ENCODE measurements at places on chromosomes 6 and 20.

DNA sequence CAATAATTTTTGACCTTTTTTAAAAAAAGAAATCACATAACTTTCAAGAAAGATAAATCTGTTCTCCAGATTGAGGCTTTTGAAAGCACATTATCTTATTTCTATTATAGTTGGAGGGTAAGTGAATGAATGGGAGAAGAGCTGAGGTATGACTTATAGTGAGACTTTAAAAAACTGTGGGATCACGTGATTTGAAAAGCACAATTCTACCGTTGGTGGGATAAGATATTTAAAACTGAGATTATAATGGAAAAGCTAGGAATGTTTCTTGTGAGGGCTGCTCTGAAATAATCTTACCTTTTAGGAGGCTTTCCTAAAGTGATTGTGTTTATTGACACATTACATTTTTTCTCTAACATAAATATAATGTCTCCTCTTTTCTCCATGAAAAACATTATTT is 9.5 kb upstream of the OPN5 start:
- DNase-seq: no peak

- DNase-seq: no peak
Measured at GRCh38 chr6:168885751-168886742, 367.6 kb downstream of the THBS2 start.

DNA sequence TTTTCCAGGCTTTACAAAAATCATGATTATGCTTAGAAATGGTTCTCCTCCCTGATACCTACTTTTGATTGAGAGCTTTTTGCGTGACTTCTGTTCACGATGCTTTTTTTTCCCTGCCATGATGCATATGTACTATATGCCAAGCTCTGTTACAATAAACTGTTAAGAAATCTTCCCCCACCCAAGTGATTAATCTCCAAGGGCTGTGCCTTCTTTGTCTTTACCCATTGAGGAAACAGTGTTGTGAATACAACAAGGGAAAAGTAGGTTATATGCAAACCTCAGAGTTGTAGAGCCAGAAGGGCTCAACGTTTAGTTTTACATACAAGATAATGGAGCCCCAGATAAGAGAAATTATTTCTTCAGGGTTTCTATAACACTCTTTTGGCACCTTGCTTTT is 34.1 kb upstream of the MYLK2 start:
- DNase-seq: no peak

DNA sequence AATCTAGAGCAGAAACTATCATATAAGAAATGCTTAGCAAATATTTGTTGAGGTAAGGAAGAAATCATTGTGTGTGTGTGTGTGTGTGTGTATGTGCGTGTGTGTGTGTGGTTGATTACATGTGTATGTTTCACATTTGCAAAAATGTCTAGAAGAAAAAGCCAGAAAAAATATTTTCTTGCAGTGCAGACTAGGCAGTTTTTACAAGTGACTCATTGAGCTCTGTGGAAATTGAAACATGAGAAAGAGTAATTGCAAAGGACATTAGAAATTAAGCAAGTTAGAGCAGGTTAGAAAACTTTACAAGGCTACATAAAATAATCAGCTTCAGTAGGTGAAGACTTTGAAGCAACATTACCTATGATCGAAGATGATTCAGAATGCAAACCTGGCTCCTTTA is 669.0 kb upstream of the EYS start:
- DNase-seq: no peak

DNA sequence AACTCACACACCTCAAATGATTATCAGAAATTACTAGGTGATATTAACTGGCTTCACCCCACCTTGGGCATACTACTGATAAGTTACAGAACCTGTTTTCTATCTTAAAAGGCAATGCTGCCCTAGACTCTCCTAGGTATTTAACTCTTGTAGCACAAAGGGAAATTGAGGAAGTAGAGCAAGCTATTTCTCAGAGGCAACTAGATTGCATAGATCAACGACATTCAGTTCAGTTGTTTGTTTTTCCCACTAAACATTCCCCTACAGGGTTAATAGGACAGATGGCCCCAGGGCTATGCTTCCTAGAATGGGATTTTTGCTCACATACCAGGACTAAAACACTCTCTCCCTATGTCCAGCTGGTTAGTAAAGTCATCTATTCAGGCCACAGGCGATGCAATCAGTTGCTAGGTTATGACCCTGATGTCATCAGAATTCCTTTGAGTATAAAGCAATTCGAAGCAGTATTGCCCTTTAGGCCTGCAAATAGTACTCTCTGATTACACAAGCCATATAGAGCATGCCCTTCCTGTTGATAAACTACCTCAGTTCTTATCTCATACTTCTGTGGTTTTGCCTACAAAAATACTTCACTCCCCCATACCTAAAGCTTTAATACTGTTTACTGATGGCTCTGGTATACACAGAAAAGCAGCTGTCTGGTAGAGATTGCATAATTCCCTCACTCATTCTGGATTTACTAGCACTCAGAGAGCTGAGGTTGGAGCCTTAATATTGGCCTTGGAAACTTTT is 67.4 kb upstream of the ASCC3 start:
- no peak for DNase-seq

GRCh38 chr6:149895048-149895590 is 2.8 kb downstream of the RAET1E start:
- DNase-seq: peak; percentile 87

DNA sequence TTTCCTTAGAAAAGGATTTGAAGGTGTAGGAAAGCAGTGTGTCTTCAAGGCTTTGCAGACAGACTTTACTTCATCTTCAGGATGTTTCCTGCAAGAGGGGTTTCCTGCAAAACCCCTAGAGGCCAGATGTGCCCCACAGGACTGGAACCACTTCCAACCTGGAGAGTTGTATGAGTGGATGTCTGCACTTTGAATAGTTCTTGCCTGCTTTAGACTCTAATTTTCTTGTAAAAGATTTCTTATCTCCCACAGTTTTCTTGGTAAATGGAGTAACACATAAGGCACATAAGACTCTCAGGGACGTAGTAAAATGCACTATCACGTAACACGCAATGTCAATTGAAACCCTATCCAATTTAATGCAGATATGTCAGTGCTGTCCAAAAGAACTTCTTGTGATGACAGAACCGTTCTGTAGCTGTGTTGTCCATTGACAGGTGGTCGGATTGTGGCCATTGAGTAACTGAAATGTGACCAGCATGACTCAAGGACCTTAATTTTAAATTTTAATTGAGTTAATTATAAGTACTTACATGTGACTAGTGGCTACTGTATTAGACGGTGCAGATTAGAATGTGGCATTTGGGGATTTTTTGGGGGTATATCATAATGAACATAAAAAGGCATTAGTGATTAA is 118.7 kb downstream of the JARID2 start:
- DNase-seq: no peak

- DNase-seq: no peak
Measured at GRCh38 chr20:50259705-50260478, 69.3 kb downstream of the CEBPB start.

- DNase-seq: no peak
Measured at GRCh38 chr6:25369433-25370177, 90.4 kb downstream of the CARMIL1 start.

GRCh38 chr6:131948692-131949619 is 2.2 kb downstream of the CCN2 start:
- DNase-seq: peak; percentile 80

GRCh38 chr6:81304466-81304865 is 448.0 kb downstream of the TENT5A start:
- no peak for DNase-seq

DNA sequence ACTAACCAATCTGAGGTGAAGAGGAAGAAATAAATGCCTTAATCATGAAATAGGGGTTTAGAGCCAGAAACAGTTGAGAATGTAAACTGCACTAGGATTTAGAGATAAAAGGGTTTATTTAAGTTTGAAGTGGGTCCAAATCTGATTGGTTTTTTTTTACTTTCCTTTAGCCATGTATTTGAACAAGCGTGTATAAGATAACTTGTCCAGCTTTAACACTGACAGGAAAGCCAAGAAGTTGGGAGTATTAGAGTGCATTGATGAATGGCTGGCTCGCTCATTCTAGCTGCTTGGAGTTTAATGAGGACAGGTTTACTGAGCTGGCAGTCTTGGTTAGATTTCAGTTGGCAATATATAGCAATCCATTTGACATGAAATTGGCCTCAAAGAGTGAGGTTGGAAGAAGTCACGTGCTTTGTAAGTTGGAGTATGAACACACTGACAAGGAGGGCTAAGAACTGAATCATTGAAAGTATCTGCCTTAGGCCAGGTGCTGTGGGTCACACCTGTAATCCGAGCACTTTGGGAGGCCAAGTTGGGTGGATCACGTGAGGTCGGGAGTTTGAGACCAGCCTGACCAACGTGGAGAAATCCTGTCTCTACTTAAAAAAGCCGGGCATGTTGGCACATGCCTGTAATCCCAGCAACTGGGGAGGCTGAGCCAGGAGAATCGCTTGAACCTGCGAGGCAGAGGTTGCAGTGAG is 13.7 kb downstream of the SRSF3 start:
- DNase-seq: peak; percentile 45

DNA sequence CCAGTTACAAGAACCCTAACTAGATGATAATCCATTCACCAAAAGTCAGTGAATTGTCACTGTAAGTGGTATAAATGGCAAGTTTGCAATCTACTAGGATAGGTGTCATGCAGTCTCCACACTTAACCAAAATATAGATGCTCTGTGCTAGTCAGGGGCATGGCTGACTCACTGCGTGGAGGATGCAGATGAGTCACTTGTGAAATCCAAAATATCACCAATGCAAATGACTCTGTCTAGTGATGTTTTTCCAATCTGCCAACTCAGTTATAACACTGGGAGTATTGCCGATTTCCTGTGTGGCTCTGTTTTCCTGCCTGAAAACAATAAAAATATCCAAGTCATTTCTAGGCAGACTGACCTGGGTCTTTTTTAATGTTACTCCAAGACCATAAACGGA is 47.8 kb upstream of the NRSN1 start:
- no peak for DNase-seq

- no peak for DNase-seq
Measured at GRCh38 chr6:142561511-142562265, 259.9 kb downstream of the ADGRG6 start.

- no peak for DNase-seq
Measured at GRCh38 chr20:32513031-32513866, 71.9 kb downstream of the NOL4L start.

DNA sequence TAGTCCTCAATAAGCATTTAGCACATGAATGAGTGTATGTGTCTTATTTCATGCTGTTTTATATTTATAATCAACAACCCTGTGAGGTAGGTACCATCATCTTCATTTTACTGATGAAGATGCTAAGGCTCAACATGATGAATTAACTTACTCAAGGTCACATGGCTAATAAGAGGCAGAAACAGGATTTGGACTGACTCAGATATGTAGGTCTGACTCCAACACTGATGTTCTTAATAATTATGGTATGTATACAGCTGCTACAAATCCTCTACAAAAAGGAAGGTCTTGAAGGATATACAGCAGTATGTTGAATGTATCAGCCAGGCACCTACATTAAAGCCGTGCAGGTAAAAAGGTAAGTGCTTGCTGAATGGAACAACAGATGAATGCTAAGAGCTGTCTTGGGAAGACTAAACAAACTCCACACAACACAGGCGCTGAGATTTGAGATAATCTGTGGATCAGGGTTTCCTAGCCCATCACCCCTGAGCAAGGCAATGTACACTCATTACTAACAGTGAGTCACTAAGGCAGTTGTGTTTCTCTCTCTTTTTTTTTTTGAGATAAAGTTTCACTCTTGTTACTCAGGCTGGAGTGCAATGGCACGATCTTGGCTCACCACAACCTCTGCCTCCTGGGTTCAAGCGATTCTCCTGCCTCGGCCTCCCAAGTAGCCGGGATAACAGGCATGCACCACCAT is 31.9 kb downstream of the TTI1 start:
- no peak for DNase-seq

DNA sequence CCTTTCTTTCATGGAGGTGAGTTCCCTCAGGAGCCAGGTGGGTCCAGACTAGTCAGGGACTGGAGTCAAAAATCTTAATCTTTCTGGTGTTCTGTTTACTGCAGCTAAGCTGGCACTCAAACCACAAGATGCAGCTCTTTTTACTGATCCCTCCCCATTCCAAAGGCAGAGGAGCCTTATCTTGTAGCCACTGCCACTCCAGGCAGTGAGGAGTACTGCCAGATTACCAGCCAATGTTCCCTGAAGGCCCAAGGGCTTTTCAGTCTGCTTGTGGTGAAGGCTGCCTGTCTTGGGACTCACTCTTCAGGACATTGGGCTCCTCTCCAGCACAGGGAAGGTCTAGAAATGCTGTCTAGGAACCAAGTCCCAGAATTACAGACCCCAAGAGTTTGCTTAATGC is 490.4 kb upstream of the ADGRB3 start:
- DNase-seq: no peak

GRCh38 chr6:18264923-18265377 is 620 bp upstream of the DEK start:
- DNase-seq: no peak

GRCh38 chr20:3674447-3674846 is 7.4 kb downstream of the ADAM33 start:
- DNase-seq: no peak

DNA sequence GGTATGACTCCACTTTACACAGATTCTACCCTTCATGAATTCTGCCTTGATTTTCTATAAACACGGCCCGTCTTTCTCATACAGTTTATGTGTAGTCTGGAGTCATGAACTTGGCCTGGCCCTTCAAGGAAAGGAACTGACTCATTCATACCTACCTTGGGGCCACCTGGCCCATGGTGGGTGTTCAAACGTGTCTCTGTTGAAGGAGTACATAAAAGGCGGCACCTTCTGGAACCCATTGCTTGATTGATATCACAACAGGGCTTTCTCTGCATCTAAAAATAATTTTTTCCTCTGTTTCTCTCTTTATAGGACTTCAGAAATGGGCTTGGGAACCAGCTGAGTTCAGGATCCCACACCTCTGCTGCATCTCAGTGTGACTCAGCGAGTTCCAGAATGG is 363.0 kb upstream of the SOX4 start:
- DNase-seq: no peak

DNA sequence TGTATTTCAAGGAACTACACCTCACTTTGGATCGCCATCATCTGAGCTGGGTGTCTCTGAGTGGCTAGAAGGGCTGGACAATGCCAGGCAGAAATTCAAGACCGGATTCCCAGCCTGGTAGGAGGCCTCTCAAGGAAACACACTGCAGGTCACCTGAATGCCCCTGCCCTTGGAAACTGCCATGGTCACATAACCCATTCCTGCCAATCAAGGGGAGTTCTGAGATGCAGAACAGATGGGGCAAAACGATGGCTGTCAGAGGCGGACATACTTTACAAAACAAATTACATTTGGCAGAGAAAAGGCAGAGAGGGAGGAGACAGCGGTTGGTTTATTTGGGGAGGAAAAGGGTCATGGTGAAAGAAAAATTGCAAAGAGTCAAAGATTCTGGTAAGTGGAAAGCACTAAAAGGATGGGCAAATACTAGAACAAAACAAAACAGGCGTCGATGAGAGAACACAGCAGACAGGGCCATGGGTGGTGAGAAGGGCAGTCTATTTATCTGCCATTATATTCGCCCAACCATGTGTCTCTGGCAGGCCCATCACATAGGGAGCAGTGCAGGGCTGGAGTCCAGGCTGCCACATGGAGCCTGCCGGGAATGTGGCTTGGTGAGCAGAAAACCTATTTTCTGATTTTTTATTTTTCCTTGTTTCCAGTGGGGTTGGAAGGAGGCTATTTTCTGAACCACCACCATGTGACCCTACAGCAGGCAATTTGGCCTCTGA is 13.5 kb downstream of the BEND3 start:
- DNase-seq: peak; percentile 5
